ENCODE measurements at places on chromosomes 11 and 22.

GRCh38 chr11:113764527-113765219 is 8.8 kb downstream of the ZW10 start:
- DNase-seq = no peak

- DNase-seq = peak; percentile 88
These were observed 62.5 kb downstream of the FEZ1 start for GRCh38 chr11:125433454-125434121.

- no peak for DNase-seq
These were observed 78.4 kb upstream of the TP53I11 start for GRCh38 chr11:45028911-45029682.

DNA sequence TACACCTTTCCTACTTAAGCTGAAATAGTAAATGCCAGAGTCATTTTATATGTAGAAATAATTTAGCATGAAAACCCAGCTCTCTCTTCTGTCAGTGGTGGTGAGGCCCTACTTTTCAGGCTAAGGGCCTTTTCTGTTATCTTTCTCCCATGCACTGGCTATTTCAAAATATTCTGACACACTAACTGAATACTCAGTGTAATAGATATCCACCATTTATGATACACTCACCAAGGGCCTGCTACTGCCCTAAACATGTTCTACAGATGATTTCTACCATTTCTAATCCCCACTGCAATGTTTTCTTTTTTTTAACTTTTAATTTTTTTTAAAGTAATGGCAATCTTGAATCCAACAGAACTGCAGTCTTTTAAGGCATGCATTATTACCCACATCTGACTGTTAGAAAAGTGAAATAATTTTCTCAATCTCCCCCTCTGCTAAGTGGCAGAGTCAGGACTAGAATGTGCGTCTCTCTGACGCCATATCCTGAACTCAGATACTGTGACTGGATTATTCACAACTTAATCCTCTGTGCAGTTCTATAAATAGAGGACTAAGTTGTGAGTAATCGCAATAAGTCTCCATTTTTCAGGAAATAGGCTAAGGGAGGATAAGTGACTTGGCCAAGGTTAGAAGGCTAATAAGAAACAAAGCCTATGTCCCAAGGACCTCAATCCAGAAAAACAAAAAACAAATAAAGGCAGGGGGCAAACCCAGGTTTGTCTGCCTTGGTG is 44.0 kb downstream of the GRAMD1B start:
- DNase-seq = no peak

- no peak for DNase-seq
These were observed 5.4 kb upstream of the POU2AF1 start for GRCh38 chr11:111384494-111384893.

GRCh38 chr22:20010307-20011122 is 6.1 kb downstream of the ARVCF start:
- no peak for DNase-seq

- no peak for DNase-seq
These were observed 38.3 kb upstream of the CYP2R1 start for GRCh38 chr11:14930369-14930768.

GRCh38 chr11:115929618-115930129 is 425.5 kb upstream of the CADM1 start:
- no peak for DNase-seq

GRCh38 chr22:46039535-46039934 is 62.6 kb upstream of the WNT7B start:
- DNase-seq = no peak

DNA sequence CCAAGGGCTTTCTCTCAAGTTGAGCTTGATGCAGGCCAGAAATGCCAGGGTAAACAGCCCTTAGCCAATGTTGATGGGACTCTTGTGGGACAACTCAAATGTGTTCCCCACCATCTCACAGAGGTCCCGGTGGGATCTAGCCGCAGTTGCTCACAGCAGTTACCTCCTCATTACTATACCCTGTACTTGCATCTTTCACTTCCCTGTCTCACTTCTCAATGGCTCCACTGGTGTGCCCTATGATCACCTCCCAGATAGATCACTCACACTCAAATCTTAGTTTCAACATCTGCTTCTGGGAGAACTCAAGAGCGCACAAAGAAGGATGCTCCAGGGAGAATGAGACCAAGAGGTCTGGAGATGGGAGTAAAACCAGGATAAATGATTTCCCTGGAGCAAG is 47.0 kb downstream of the RCN1 start:
- no peak for DNase-seq

- no peak for DNase-seq
These were observed 214.4 kb downstream of the ETS1 start for GRCh38 chr11:128372977-128373376.

- no peak for DNase-seq
These were observed 31.1 kb upstream of the GCAT start for GRCh38 chr22:37776639-37777005.

DNA sequence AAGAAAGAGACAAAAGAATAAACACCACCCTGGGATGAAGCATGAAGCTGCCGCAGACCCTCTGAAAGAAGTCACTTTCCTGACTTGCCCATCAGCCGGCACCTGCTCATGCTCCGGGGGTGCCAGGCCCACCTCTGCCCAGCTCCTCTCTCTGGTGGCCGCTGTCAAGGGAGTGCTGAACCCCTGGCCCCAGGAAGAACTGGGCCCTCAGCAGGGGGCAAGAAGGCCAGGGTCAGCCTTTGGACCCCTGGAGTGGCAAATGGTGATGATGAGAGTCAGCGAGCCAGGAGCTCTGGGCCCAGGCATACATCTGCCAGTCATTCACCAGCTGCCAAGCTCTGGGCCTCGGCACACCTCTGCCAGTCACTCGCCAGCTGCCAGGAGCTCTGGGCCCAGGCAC is 17.4 kb downstream of the TTLL8 start:
- no peak for DNase-seq

- DNase-seq = no peak
These were observed 613.3 kb upstream of the CADM1 start for GRCh38 chr11:116117331-116118137.

DNA sequence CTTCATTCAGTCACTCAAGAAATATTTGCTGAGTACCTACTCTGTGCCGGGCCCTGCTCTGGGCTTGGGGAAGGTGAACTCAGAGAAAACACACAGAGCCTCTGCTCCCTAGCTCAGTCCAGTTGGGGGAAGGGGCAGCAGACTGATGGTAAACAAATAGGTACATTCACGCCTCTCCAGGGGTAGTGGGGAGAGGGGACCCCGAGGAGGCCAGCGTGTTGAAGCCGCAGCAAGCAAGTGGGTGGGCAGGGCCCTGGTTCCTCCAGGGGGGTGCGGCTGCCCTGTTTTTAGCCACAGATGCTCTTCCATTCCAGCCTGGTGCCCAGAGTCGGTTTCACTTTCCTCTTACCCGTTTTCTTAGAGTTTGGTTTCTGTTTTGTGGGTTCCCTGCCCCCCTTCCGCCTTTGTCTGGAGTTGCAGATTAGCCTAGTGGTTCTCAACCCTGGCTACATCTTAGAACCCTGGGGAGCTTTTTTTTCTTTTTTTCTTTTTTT is 8.7 kb downstream of the DRAP1 start:
- DNase-seq = peak; percentile 40

DNA sequence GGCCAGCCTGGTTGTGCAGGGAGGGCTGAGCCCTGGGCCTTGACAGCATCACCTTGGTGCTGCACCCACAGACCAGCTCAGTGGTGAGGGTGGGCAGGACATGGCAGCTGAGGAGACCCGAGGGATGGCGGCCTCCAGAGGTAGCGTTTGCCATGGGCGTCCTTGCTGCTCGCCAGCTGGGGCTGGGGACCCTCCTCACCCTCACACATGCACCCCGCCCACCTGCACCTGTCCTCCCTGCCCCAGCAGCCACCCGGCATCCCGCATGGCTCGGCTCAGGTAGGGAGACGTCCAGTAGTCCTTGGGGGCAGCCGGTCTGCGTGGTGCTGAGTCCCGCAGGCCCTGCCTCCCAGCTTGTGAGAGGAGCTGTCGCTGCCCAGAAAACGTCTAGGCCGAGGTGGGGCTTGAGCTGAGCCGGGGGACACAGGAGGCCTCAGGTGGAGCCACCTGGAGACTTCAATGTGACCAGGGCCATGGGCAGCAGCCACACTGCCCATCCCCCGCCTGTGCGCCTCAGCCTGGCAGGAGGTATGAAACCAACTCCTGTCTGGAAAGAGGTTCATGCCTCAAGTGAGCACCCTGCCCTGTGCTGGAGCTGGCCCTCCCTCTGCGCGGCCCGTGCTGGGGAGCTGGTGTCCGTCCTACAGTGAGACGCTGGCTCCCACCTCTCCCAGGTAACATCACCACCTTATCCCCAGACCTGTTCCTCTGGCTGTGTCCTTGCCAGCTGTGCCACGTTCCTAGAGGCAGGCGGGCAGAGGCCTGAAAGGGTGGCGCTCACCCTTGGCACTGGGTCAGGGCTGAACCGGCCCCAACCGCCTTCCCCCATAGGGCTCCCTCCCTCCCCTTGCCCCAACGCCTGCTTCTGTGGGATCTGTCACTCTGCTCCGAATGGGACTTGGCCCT is 3.3 kb upstream of the TRABD start:
- DNase-seq = no peak

GRCh38 chr11:96309016-96309642 is 33.9 kb downstream of the MAML2 start:
- no peak for DNase-seq

DNA sequence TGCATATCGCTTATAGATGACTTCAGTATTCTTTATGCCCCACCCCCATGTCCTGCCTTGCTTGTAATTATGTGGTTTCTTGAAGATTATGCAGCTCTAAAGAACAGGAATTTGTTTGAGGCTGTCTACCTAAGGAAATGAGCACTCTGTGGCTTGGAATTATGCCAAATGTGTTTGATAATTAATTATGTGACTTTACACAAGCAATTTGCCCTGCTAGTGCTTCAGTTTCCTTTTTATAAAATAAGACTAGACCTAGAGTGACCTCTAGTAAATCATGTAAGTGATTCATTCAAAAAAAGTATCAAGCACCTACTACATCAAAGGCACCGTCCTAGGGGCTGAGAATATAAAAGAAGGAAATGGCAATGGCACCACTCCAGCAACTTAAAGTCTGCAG is 491.5 kb upstream of the KIRREL3 start:
- DNase-seq = no peak

- peak; percentile 70 for DNase-seq
These were observed 37.6 kb downstream of the RAB30 start for GRCh38 chr11:83033972-83034672.

DNA sequence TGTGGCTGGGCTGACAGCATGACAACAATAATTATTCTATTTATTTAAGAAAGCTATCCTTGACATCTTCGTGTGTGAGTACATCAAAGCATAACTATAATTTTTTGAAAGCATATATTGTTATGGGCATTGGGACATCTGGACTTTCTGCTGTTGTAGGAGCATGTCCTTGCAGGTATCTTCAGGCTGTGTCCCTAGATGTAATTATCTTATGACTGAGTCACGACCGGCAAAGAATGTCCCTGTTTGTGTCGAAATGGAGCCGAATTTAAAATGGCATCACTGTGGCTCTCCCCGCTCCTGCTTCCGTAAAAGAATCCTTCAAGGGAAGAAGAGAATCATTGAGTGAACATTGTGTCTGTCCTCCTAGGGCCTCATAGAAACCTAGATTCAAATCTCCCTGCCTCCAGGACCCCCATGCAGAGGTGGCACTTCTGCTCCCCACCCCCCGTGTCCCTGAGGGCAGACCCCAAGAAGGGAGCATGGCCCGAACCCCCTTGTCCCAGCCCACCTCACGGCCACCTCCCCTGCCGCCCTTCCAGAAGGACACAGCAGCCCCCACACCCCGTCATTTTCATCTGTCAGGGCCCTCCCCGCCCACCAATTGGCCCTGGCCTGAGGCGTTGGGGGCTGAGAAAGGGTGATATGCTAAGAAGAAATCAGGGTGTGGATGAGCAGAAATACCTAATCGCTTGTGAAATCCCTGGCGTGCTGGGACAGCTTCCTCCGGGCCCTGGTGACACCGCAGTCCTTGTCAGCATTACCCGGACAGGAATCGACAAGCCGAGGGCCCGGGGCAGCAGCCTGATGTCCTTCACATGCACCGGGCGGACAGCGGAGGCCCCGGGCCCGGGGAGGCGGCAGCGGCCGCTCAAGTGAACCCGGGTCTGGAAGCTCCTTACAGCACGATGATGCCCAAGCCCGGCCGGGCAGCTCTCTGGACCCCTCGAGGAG is 48.6 kb upstream of the SLC22A12 start:
- no peak for DNase-seq

- peak; percentile 55 for DNase-seq
These were observed at the start of gene LUZP2 for GRCh38 chr11:24496736-24497725. TSS of gene LUZP2 (plus strand) at chr11:24497053.

- no peak for DNase-seq
These were observed 21.2 kb downstream of the ARL14EP start for GRCh38 chr11:30344085-30344484.

DNA sequence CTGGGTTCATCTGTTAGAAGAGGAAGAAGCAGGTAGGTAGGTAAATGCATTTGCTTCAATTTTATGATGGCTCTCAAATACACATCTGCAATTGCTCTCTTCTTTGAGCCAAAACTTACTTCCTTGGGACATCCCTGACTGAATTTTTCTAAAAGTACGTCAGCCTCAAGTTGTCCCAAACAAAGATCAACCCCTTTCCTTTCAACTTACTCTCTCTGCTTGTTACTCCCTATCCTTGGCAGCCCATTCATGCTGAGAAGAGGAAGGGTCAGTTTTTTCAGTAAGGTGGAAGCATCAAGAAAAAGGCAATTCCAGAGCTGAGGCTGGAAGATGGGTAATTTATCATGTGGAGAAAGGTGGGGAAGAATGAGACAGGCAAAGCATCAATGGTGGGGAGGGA is 111.2 kb downstream of the LRRC32 start:
- DNase-seq = no peak

DNA sequence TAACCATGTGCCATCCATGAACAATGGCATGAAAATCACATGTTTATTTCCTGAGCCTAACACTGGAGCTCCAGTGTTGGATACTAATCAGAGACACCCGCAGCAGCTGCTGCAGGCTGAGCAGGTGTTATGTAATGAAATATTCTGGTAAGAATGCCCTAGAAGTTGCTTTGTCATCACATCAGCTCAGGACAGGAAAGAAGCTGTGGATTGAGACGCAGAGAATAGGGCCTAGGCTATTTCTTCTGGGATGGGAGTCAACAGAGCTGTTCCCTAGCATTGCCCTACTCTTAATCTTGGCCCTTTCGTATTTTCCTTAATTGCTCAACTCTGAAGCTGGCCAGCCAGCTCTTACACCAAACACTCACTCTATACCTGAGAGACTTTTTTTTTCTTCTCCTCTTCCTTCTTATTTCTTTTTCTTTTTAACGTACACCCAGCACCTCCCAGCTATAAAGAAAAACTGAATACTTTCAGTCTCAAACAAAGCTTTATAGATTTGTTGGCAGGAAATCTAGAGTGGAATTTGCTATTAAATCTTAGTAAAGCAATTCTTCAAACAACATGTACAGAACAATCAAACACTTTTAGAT is 31.9 kb downstream of the RASSF10 start:
- no peak for DNase-seq

- no peak for DNase-seq
These were observed 68.2 kb upstream of the EED start for GRCh38 chr11:86176165-86176884.

DNA sequence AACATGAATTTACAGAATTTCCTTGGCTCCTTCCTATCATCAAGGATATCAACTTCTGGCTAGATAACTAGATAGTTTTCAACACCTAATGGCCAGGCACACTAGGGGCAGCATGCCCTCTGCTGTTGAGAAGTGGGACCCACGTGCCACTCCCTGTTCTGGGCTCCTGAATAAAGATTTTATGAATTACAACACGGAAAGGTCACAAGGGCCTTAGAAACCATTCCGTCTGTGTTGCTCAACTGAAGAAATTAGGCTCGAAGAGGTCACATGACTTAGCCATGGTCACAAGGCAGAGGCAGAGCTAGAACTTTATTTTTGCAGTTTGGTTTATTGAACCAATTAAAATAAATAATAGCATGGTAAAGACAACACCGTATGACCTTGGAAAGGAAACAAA is 36.0 kb downstream of the PRCP start:
- peak; percentile 87 for DNase-seq

Data from Ammon's horn (tissue), 1 donor.